BE2C (cell line): ENCODE measurements at places on chromosomes 5 and 9.

DNA sequence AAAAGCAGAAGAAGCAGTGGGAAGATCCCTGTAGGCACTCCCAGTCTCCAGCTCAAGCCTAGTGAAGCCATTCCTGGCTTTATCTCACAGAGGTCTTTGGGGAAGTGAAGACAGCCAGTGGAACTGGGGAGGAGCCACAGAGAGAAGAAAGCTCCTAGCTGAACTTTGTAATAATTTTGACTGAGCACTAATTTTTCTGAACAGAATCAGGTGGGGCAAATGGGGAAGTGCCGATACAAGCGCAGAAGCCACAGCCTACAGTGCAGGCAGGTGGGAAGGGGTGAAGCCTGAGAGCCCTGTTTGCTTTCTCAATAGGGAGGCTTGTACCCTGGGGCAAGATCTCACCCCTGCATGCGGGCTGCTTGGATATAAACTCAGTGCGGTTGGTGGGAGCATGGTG, 48.4 kb upstream of the SNAPC3 start:
- no peak for DNase-seq

GRCh38 chr5:55866485-55866884, 15.3 kb downstream of the IL31RA start:
- no peak for DNase-seq

DNA sequence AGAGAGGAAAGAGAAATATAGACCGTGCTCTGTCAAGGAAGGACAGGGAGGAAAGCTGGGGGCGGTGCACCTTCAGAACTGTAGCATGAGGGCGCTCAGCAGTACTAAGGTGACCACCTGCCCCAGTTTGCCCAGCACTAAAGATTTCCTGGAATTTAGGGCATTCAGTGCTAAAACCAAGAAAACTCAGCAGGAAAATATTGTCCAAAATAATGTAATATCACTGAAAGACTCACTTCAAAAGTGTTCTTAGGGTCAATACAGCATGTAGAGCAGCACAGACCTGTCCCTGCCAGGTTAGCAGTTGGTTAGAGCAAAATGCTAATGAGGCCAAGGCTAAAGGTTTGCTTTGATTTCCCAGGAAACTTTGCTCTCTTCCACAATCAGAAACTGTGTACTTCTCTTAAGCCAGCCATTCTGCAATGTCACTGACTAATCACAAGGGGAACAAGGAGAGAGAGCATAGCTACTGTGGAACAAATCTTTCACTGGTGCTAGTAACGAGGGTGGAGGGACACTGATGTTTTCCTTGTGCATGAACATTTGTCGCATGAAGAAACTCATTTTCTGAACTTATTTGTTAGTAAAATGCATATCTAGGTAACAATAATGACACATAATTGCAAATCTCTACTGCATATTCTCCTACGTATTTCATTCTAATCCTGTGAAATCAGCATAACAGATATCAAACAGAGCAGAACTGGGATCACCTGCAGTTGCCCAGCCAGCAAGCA, 53.0 kb upstream of the GRAMD2B start:
- no peak for DNase-seq

GRCh38 chr9:91208837-91209236, 152.9 kb downstream of the AUH start:
- no peak for DNase-seq

DNA sequence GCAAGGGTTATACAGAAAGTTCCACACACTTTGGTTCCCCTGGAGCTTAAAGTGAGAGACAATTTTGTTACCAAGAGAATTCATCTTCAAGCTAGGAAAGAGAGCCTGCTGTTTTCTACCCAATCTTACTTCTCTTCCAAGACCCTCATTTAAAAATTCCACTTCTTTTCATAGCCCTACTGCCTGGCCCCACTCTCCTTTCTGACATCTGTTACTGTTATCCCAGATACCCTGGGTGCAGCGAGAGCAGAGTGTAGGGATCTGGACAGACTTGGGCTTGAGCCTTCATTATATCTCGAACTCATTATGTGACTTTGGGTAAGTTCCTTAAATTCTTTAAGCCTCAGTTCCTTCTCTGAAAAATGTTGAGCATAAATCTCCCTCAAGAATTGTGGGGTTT, 263.1 kb downstream of the ASTN2 start:
- no peak for DNase-seq

DNA sequence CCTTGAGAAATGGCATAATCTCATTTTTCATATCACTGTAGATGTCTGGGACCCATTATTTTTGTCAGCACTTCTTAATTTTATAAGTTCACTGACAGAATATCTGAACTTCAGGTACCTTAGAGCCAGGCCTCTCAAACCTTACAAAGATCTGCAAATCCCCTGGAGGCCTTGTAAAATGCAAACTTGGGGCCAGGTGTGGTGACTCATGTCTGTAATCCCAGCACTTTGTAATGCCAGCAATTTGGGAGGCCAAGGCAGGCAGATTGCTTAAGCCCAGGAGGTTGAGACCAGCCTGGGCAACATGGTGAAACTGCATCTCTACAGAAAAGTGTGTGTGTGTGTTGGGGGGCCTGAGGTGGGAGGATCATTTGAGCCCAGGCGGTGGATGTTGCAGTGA, 30.8 kb downstream of the RASGRF2 start:
- no peak for DNase-seq

- DNase-seq: no peak
Observed at GRCh38 chr9:86485359-86485758, 131.1 kb upstream of the TUT7 start.

- no peak for DNase-seq
Observed at GRCh38 chr9:69197687-69198086, 23.6 kb downstream of the TJP2 start.

DNA sequence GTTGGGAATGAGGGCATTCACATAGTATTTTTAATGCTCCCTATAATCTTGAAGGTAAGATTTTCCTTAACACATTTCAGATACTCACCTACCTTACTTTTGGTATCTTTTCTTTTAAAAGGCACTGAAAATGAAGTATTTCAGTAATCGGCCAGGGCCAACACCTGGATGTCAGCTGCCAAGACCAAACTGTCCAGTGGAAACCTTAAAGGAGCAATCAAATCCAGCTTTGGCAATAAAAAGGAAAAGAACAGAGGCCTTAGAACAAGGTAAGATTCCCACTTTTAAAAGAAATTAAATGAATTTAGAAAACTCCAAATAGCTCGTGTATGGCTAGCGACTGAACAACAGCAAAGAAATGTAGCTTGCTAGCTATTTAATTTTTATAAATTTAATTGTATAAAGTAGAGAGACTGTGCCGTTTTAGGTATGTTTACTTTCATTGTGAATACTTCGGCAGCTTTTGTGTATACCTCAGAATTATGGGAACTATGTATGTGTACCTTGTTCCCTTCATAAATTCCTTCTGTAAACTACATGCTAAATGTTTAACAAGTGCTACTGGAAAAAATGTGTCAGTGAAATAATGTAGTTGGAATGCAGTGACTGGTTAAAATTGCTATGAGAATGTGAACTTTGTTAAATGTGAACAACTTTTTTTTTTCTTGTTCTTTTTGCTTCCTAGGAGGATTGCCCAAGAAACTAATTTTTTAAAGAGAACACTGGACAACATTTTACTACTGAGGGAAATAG, 41.9 kb downstream of the CDK7 start:
- no peak for DNase-seq

DNA sequence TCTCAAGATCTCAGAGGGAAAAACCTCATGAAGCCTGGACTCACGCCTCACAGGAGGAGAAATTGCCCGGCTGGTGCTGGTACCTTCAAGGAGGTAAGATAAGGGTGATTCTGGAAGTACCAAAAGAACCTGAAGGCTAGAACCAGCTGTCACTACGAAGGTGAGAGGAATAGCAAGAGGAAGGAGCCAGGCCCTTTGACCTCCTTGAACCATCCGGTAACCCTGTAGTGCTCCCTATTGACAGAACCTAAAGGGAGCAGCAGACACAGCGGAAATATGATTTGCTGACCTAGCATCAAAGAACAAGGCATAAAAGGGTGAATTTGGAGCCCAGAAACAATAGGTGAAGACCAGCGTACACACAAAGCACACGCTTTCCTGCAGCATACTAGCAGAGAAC, 92.2 kb downstream of the DOCK8 start:
- no peak for DNase-seq

GRCh38 chr5:125798307-125798706, 624.9 kb upstream of the GRAMD2B start:
- no peak for DNase-seq

- no peak for DNase-seq
Observed at GRCh38 chr9:112035166-112035826, 138.7 kb downstream of the UGCG start.

- peak; percentile 87 for DNase-seq
Observed at GRCh38 chr9:38620483-38621433, at the start of gene ANKRD18A. Gene ANKRD18A (minus strand): TSS chr9:38620596. CDS start chr9:38620285, 311 bp downstream.

DNA sequence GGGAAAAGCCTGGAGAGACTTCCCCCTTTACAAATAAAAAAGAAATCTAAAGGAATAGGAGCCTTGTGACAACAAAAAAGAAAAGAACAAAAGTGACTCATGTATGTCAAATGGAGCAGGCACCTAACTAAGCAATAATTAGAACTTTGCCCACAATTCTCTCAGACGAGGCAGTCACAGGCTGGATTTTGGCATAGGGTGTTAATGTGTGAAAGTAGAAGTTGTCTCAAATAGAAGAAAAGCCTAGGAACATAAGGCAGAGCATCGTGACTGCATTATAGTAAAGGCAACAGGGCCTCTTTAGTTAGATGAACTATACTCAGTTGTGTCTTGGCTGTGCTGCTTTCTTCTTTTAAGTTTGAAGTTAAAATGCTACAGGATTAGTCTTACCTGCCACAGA, 219.9 kb upstream of the TMEM161B start:
- no peak for DNase-seq

DNA sequence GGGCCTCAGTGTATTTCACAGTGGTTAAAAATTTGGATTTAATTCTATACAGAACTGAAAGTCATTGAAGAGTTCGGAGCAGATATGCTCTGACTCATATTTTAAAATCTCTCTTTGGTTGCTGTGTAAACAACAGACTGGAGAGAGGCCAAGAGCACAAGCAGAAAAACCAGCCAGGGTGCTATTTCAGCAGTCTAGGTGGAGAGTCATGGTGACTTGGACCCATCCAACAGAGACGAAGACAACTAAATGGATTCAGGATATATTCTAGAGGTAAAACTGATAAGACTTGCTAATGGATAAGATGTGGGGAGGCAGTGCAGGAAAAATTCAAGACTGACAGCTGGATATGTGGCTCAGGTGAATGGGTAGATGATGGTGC, 168.9 kb downstream of the MAPKAP1 start:
- peak; percentile 22 for DNase-seq

- no peak for DNase-seq
Observed at GRCh38 chr9:90612957-90613356, 29.7 kb downstream of the DIRAS2 start.

DNA sequence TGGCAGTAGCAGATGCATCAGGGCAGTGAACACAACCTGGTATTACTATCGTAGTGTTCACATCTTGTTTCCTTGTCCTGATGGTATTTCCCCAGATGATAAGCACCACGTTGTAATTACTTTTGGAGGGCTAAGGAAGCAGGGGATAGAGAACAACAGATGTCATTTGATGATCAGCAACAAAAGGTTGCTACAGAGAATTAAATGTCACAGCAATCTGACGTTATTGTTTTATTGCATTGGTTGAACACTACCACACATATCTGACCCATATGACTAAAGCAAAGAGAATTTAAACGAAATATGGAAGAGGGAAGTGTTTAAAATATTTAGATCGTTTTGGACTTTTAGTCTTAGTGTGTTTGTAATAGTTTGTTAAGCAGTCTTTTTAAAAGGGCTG, 408.3 kb downstream of the SH3GL2 start:
- no peak for DNase-seq

- no peak for DNase-seq
Observed at GRCh38 chr9:136664000-136664915, 1.5 kb downstream of the EGFL7 start.

- no peak for DNase-seq
Observed at GRCh38 chr5:65907135-65907534, 19.2 kb upstream of the ERBIN start.

GRCh38 chr9:134618163-134618832, 23.3 kb upstream of the COL5A1 start:
- peak; percentile 39 for DNase-seq

GRCh38 chr5:16803831-16804230, 132.3 kb downstream of the MYO10 start:
- DNase-seq: no peak

GRCh38 chr5:55324815-55325418, 17.1 kb downstream of the MTREX start:
- DNase-seq: no peak

- no peak for DNase-seq
Observed at GRCh38 chr5:141725891-141726290, 43.9 kb upstream of the ARAP3 start.

- no peak for DNase-seq
Observed at GRCh38 chr9:78791779-78792178, 494.9 kb downstream of the PSAT1 start.

GRCh38 chr5:40909264-40909663, at the start of gene C7:
Gene C7 (plus strand): TSS chr5:40909497. CDS start chr5:40909611, 114 bp downstream.
- peak; percentile 33 for DNase-seq

GRCh38 chr9:99663297-99663696, 158.4 kb upstream of the NR4A3 start:
- DNase-seq: no peak

DNA sequence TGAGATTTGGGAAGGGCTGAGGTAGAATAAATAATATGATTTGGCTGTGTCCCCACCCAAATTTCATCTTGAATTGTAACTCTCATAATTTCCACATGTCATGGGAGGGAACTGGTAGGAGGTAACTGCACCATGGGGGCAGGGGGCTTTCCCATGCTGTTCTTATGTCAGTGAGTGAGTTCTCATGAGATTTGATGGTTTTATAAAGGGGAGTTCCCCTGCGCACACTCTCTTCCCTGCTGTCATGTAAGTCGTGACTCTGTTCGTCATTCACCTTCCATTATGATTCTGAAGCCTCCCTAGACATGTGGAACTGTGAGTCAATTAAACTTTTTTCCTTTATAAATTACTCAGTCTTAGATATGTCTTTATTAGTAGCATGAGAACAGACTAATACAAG, 115.5 kb upstream of the STARD4 start:
- DNase-seq: no peak

GRCh38 chr5:179887095-179887494, 20.6 kb downstream of the TBC1D9B start:
- no peak for DNase-seq

DNA sequence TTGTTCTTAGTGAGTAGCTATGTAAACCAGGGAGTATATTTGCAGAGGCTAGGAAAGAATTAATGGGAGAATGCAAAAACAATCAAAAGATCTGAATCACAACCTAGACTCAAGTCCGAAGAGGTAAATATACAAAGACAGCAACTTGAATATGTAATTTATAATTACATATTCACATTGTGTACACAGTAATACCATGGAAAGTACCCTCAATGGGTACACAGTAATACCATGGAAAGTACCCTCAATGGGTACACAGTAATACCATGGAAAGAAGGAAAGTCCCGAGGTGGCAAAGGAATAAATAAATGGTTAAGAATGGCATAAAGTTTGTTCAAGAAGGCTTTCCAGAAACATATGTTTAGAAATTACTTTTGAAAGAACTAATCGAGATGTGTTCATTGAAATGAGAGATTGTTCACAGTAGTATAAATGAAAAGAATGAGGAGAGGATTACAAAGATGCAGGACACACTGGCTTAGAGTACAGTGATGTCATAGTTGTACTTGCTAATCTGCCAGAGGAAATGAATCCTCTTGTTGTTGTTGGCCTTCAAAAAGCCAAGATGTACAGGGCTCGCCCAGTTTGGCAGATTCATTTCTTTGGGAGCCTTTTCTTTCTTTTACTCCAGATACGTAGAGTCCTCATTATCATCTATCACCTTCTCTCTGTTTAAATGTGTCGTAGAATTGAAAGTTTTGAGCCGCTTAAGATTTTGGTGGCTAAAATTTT, 116.0 kb downstream of the UNC13B start:
- no peak for DNase-seq
